ENCODE measurements at places on chromosomes 3 and 15.

DNA sequence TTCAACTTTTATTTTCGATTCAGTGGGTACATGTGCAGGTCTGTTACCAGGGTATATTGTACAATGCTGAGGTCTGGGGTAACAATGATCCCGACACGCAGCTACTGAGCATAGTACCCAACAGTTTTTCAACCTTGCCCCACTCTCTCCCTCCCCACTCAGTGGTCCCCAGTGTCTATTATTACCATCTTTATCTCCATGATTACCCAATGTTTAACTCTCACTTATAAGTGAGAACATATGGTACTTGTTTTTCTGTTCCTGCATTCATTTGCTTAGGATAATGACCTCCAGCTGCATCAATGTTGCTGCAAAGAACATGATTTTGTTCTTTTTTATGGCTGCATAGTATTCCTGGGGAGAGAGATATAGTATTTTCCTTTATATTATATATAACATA lies 75.7 kb upstream of the EPHB3 start:
- DNase-seq: no peak

GRCh38 chr3:173976281-173976680 lies 578.7 kb downstream of the NLGN1 start:
- DNase-seq: no peak

- no peak for DNase-seq
Observed at GRCh38 chr3:4993276-4994143, 14.3 kb downstream of the BHLHE40 start.

DNA sequence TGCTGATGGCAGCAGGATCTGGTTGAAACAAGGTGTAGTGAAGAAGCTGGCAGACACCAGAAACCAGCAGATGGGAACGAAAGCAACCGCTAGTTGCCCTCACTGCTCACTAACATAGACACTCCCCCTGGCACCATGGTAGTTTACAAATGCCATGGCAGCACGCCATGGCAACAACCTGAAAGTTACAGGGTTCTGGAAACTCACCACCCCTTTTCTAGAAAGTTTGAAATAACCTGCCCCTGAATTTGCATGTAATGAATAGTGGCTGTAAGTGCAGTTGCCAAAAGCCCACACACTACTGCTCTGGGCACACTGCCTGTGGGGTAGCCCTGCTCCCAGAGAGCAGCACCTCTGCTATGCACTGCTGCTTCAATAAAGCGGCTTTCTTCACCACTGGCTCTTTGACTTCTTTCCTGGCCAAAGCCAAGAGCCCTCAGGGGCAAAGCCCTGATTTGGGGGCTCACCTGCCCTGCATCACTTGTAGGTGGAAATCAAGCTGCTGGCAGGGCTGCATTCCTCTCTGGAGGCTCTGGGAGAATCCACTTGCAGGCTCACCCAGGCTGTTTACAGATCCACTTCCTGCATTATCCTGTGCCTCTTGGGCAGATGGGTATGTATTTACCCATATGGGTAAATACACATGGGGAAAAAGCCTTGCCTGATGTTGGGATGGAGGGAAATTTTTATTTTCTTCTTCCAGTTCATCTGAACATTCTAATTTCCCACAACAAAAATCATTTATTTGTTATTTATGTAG lies 2.0 kb upstream of the GP9 start:
- DNase-seq: peak; percentile 30

DNA sequence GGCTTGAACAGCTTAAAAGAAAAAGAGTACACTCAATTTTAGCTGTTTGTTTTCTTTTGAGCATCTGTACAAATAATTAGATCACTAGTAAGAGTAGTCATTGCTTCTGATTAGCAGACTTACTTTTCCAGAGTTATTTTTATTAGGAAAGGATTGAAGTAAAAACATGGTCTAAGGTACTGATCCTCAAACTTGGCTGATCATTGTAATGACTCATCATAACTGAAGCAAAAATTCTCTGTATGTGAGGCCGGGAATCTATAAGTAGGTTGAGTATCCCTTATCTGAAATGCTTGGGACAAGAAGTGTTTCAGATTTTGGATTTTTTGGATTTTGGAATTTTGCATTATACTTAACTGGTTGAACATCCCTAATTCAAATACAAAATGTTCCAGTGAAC lies 12.4 kb downstream of the NMD3 start:
- no peak for DNase-seq

- DNase-seq: no peak
Observed at GRCh38 chr3:105367063-105367405, 325 bp downstream of the ALCAM start.

GRCh38 chr3:43162230-43163084 lies 56.6 kb upstream of the POMGNT2 start:
- DNase-seq: peak; percentile 68

DNA sequence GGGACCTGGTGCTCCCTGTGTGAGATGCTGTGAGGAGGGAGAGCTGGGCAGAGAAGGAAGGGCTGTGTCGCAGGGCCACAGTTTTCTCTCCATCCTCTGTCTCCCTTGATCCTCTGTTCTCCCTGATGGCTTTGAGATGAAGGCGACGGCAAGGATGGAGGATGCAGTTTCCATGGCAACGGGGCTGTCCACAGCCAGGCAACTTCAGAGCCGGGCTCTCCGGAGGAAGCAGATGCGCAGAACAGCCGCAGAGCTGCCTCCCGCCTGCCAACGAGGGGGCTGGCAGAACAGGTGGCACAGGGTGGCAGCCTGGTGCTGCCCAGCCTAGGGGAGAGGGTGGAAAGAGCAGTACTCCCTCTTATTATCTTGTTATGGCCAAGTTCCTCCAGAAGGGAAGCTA lies 9.9 kb upstream of the GRM2 start:
- no peak for DNase-seq

DNA sequence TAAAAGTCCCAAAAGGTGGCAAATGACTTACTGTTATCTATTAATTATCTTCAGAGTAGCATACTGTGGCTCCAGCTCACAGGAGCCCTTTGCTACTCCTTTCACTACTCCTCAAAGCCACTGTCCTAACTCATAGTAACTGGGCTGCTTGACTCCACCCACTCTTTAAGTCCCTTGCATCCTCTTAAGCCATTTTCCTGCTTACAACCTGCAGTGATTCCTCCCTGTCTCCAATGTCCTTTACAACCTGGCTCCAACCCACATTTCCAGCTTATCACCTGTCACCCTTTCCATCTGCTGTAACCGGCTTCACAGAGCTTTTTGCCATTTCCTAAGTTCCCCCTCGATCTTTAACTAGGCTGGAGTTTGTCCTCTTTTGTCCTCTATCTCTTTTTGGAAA lies 388.1 kb downstream of the FGF12 start:
- no peak for DNase-seq

Measured in CD4-positive, alpha-beta T cell treated with Interleukin-10 for 1 hour (primary cell).